ENCODE measurements at places on chromosomes 7 and 10.

GRCh38 chr7:29574659-29575058, 11.0 kb downstream of the PRR15 start:
- DNase-seq, result no peak

DNA sequence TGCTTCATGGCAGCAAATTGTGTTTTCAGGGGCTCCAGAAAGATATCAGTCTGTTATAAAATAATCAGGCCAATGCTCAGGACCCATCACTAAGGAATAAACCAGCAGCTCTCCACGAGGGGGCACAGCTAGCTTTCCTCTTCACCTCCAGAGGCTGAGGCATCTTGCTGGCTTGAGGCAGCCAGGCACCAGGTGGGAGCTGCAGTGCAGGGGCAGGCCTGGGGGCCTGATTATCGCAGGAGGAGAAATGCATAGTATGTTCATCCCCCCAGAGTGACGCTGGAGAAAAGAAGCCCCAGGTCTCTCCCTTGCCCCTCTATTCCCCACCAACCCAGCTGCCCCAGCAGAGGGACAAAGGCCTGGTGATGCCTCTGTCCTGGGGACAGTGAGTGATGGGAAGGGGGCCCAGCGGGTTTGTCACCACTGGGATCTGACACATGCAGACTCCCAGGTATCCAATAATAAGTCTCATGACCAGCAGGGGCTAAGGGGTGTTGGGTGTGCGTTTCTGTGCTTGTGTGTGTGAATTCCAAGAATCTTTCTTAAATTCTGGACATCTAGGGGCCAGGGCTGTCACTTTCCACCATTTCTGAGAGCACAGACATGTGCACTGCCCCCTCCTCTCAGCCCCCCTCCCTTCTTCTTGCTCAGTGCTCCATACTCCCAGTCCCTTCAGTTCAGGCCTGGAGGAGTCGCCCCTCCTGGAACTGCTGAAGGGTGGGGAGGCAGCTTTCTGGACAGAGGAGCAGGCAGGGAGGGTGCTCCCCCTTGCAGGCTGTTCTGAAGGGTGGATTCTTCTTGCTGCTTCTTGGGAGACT, 128.1 kb upstream of the FAM20C start:
- DNase-seq, result no peak

DNA sequence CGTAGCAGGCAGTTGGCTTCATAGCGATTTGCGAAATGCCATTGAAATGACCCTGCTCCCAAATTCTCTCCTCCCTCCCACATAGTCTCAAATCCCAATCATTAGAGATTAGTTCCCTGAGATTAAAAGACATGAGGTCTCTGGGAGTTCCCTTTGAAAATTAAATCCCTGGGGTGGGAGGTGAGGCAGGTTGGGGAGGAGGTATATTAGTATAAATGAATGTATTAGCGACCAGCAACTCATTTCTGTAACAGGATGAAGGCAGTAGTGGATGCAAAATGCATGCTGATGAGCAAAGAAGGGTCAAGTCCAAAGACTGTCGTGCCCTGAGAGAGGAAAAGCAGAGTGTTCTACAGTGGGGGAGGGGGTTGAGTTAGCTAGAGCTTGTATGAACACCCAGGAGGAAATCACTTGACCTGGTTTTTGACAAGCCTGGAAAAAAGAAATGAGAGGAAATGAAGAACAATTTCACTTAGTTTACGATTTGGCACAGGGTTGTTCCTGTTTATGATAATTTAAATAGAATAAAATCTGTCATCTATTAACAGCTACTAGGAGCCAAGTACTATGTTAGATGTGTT, 79.6 kb upstream of the MTPN start:
- DNase-seq, result no peak

DNA sequence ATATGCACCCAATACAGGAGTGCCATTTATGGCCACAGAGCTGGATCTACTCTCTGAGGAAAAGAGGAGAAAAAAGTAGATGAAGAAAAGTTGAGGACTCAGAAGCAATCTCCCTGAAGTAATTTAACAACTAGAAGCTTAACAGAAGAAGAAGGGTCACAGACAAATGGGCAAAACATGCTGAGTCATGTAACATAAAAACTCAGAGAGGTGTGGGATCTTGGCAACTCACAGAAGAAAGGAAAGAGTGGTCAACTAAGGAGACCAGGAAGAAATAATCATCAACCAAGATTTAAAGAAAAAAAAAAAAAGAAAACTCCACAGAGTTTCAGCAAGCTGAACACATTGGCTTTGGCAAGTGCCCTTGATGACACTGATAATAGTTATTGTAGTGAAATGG, 51.8 kb upstream of the BET1 start:
- DNase-seq, result no peak

DNA sequence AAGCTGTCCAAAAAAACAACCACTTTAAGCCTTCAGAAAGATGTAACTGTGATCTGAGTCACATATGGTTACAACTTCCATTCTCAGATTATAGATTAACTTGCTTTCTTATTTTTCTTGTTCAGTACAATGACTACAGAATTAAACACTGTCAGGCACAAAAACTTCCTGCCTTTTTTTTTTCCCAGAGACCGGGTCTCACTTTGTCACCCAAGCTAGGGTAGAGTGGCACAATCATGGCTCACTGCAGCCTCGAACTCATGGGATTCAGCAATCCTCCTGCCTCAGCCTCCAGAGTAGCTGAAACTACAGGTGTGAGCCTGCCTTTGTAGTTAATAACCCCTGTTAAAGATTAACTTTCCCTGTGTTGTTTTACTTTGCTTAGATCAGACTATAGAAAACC, 163.2 kb downstream of the AVL9 start:
- DNase-seq, result no peak
